ENCODE measurements at places on chromosomes 5 and 9.

GRCh38 chr9:76369583-76369982 is 24.6 kb downstream of the RFK start:
- DNase-seq: peak; percentile 50

DNA sequence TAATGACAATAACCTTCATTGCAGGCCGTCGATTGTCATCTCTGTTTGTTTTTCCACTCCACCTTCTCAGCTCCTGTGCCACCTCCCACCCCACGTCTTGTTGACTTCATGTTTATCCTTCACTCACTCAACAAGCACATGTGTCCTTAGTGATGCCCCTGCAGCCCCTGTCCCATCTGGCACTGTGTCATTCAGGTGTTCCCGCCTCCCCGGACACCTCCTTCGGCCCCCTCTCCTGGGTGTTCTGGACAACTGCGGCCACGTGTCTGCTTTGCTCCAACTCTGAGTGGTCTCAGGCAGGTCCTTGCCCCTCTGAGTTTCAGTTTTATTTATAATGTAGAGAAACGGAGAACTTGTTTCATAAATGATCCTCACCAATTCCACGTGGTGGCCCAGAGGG is 91.0 kb upstream of the COL5A1 start:
- no peak for DNase-seq

DNA sequence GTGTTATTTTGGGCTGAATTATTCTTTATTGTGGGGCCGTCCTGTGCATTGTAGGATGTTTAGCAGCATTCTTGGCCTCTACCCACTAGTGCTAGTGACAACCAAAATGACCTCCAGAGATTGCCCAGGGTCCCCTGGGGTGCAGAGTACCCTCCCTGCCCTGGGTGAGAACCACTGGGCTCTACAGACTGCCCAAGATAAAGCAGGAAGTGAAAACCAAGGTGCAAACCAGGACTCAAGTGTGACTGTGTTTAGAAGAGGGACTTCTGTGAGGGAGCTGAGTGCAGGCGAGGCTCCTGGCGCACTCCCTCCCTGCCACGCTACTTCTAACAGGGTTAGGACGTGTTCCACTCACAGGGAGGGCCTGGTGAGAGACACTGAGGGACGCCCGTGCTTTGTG is 41.6 kb downstream of the USP20 start:
- no peak for DNase-seq

GRCh38 chr5:134873494-134873893 is 677 bp upstream of the TXNDC15 start:
- DNase-seq: no peak

DNA sequence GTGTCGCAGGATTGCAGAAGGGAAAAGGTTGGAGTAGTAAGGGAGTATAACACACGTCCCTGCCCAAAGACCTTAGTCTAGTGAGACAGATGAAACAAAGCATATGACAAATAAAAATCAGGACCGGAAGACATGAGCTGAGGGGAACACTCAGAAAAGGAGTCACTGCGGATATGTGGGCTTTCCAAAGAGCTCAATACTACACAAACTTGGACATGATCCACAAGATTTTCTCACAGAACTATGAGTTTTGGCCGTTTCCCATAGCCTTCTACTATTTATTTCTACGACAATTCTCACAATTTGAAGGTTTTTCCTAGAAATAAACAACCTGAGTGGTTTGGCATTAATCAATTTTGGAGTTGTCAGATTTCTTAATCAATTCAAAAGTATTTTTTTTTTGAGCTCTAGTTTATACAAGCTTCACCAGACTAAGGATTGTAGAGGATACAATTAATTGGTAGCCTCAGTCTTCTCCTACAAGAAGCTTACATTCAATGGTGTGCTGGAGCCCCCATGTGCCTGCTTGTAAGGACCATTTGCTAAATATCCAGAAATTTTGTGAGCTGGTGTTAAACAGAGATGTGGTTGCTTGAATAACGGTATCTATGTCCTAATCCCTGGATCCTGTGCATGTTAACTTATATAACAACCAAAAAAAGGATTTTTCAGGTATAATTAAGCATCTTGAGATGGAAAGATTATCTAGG is 91.4 kb downstream of the ADAMTS12 start:
- peak; percentile 50 for DNase-seq

GRCh38 chr5:116629168-116629567 is 54.5 kb upstream of the SEMA6A start:
- no peak for DNase-seq

- DNase-seq: peak; percentile 95
Measured at GRCh38 chr9:129175825-129176633, 2.0 kb downstream of the IER5L start.

DNA sequence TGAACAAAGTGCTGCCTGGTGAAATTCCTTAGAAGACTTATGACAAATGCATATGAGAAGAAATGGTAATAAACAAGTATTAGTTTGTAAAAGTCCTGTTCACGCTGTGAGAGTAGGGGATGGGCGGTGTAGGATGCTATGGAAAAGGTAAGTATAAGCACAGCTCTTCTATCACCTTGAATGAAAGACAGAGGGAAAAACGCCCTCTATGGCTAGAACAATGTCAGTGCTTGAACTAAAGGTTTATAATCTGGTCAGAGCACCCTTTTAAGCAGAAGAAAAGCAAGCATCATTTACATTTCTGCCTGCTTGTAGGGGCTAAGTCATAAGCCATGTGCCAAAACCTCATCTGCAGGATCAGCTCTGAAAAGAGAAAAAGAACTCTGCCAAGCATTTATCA is 115.2 kb downstream of the LHFPL2 start:
- DNase-seq: peak; percentile 71

- peak; percentile 96 for DNase-seq
Measured at GRCh38 chr9:88651682-88652633, 117.0 kb downstream of the NXNL2 start.

DNA sequence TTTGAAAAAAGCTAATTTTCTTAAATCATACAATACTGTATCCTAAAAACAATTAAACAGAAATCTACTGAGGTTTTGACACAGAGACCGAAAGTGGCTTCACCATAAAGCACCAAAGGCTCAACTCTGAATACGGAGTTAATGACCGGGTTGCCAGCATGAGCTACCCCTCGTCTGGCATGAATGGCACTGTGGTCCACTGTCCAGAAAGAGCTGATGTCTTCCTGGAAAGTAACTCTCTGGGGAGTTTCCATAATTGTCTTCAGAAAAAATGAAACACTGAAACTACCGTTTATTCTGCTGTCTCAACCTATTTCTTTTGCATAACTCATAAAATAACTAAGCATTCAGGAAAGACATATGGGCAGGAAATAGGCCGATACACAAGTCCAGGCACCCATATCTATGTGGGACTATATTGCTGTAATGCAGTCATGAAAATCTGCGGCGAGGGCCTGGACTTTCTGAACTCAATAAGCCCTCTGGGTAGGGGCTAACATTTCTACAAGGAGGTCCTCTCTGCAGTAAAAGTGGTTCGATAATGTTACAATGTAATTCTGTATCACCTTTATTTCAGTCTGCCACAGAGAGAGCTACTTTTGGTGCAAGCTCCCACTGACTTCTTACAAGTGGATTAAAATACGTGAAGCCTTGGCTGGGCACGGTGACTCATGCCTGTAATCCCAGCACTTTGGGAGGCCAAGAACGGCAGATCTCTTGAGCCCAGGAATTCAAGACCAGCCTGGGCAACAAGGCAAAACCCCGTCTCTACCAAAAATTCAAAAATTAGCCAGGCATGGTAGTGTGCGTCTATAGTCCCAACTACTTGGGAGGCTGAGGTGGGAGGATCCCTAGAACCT is 52.4 kb downstream of the ANKH start:
- no peak for DNase-seq

DNA sequence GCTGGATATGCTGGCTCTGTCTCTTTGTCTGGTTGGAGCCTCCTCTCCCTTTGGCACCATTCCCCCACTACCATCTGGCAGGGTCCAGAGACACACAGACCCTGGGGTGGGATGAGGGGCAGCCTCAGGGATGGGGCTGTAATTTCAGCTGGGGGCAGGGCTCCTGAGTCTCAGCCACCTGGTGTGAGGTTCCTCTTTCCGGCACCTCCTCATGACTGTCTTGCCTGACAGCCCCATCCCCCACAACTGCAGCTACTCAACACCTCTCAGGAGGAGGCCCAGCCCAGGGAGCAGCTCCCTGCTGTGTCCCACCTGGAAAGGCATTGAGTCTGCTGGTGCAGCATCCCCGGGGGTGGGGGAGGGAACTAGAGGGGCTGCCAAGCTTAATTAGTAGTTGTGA is 11.7 kb upstream of the RPS14 start:
- no peak for DNase-seq

- DNase-seq: no peak
Measured at GRCh38 chr5:119322312-119322947, 33.4 kb upstream of the TNFAIP8 start.

GRCh38 chr9:87713278-87713987 is 12.5 kb upstream of the CTSL start:
- peak; percentile 99 for DNase-seq

- DNase-seq: no peak
Measured at GRCh38 chr5:37207802-37208201, 41.4 kb downstream of the CPLANE1 start.

- peak; percentile 59 for DNase-seq
Measured at GRCh38 chr9:7234144-7234543, 476.4 kb downstream of the KDM4C start.

DNA sequence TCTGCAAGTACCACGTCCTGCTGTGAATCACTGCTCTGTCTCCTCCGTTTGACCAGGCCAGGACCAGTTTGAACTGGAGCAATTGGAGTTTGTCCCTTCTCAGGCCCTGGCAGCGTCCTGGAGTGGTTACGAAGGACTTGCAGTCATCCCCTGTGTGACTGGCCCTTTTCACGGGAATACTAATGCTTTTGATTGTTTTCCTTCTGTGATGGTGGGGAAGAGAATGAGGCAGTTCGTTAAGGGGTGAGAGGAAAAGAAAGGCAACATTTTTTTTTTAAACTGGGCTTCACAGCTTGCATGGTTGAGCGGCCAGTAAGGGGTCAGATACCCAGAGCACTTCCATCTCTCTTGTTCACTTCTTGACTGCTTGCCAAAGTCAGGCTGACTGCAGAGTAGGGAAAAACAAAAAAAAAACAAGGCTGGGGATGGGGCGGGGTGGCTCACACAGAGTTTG is 153.5 kb upstream of the STK32A start:
- DNase-seq: no peak

DNA sequence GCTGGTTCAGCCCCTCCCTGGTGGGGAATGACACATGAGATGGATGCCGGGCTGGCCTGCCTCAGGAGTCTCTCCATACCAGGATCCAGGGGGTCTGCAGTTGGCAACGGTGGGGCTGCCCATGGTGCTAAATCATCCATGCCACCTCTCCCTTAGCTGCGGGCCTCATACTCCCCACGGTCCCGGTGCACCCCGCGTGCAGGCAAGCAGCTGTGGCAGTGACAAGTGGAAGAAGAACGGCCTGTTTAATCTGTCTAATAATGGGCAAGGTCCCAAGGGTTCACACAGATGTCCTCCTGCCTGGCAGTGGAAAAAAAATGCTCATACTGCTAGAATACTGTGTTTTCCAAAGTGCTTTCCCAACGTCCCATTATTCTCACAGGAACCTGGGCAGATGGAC is 196.9 kb upstream of the PANK3 start:
- DNase-seq: no peak

- no peak for DNase-seq
Measured at GRCh38 chr5:5217371-5217770, 77.2 kb downstream of the ADAMTS16 start.

DNA sequence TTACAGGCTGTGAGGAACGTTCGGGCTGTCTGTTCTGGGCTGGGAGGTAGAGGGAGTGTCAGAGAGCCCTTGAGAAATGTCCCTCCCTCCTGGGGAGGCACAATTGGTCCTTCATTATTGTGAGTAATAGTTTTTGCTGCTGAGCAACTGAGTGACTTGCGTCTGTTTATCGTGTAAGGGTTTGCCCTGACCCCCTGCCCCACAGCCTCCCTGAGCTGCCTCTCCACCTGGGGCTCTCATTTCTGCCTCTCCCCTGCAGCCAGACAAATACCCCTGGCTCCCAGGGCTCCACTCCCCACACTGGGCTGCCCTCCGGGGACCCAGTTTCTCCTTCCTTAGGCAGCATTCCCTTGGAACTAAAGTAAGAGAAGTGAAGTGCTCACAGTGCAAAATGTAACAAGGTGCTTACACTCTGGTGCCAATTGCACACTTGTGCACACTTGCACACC is 174.9 kb upstream of the MVB12B start:
- DNase-seq: no peak

DNA sequence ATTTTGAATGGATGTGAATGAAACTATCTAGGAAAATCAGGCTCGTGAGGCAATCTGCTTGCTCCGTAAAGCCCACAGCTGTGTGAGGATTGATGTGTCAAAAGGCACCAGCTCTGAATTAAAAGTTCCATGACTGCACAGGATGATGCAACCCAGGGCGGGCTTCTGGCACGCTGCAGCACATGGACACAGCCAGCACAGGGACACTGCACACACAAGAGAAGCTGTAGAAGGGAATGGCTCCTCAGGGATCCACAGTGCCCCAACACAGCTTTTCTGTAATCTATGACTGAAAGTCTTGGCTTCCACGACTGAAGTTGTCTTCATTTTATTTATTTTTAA is 151.0 kb downstream of the GCNT1 start:
- DNase-seq: peak; percentile 88

GRCh38 chr5:142966121-142966420 is 195.9 kb downstream of the ARHGAP26 start:
- no peak for DNase-seq

DNA sequence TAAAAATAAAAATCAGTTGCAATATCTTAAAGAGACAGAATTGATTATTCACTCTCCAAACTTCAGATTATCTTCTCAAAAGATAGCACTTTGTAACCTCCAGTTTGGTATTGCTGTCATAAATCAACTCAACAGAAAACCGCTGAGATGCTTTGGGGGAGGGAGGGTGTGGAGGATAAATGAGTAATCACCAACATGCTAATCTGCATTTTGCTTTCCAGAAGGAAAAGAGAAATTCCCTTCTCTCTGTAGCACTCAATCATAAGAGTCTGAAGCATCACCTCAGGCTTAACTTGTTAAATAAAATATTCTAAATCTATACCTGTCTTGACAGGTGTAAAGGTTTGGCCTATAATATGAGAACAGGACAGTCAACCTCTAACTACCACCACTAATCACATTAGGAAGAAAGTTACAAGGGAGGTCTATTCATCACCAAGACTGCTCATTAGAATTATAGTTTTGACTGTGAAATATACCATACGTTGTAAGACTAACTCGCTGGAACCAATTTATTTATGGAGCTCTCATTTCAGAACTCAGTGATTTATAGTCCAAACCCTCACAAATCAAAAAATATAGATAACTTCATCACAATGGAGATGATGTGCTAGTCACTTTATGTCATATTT is 89.0 kb downstream of the PIK3R1 start:
- no peak for DNase-seq

GRCh38 chr5:16866795-16867576 is 69.1 kb downstream of the MYO10 start:
- DNase-seq: peak; percentile 74
